ENCODE measurements at places on chromosomes 3 and 15.

GRCh38 chr3:58188921-58189451 lies 21.8 kb downstream of the DNASE1L3 start:
- no peak for DNase-seq

DNA sequence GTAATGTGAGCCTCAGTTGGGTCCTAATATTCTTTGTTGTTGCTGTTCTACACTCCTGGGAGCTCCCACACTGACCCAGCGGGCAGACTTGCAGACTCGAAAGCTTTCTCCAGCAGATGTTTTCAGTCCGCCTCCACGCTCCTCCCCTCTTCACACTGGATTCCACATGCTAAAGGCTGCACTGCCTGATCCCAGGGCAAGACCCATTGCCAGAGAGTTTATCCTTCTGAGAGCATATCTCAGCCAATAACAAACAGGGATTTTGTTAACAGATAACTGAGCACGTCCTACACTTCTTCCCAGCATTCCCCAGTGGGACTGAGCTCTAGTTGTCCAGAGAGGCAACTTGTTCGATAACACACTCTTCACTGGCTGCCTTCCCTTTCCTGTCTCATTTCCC lies 8.0 kb upstream of the COL6A6 start:
- no peak for DNase-seq

DNA sequence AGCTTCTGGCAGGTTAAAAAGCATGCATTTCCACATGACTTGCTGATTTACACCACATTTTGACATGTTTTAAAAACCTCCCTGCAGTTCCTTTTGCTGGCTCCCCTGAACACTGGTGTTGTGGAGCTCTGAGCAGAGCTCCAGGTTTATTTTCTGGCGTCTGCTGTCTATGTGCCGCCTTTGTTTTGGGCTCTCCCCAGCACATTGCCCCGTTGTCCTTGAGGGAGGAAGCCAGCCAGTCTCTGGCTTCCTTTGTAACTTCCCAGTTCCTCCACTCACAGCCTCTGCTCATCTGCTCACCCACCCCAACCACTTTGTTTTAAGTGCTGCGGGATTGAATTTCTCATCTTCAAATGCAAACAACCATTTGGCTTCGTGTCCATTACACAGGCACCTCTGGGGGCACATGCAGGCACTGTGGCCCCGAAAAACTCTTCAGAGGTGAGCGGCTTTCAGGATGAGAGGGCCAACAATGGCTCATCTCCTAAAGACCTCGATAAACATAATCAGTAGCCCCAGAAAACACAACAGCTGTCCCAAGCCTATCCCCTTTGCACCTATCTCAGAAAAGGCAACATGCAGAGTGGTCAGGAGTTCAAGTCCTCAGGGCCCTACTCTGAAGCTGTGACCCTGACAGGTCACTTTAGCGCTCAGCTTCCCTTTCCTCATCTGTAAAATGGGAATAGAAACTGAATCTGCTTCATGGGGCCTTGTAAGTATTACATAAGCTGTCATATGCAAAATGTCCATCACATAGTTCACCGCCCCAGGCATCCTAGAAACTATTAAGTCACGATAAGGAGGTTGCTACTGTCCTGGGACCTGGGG lies 1.3 kb upstream of the MEF2A start:
- peak; percentile 30 for DNase-seq

DNA sequence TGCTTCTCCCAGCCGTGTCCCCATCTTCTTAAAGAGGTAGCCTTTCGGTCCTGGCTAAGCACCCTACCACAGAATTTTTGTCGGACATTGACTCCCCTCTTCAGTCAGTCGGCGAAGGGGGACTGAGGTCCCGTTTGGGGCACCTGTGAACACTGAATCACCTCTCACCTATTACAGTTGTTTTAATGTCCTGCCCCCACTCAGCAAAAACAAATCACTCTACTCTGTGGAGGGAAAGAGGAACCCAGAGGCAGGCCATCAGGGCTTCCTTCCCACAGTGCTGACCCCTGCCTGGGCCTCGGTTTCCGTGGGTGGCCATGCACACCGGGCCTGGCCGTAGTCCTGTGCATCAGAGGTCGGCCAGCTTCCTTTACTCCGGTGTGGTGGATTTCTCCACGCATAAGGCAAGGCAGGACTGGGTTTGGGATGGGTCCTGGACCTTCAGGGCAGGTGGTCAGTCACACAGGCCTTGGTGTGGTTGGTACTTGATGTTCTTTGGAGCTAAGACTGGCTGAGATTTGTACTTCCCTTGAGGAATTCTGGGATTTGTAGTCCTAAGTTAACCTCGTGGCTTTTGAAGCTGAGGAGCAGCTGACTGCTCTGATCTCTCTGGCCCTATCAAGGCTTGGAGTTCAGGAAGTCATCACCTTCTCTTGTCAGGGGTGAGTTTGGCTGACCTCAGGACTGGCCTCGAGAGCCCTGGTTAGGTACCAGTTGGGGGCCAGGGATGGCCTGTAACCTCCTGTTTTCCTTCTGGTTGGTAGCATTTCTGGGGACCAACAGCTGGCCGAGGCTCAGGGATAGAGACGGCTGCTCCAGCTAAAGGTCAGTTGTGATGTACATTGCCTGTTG lies 627 bp upstream of the FAM131A start:
- peak; percentile 54 for DNase-seq

GRCh38 chr15:90711842-90712241 lies 5.3 kb upstream of the BLM start:
- no peak for DNase-seq
